ENCODE measurements at places on chromosomes 6 and 20. TPM values are rescaled to one million over a fixed set of nuclear protein-coding genes. Genes with fewer than 3 reads are reported as not detected.

Gene SSTR4
- not detected for total RNA-seq

Gene CPXM1
- total RNA-seq = 39.1 TPM

Gene LTB
- 2.2 TPM for total RNA-seq

Gene DDRGK1
- 65.7 TPM for total RNA-seq

Gene DAAM2
- 154 TPM for total RNA-seq

- DNase-seq = no peak
These were observed 493.9 kb upstream of the MARCKS start for GRCh38 chr6:113363048-113363798.

DNA sequence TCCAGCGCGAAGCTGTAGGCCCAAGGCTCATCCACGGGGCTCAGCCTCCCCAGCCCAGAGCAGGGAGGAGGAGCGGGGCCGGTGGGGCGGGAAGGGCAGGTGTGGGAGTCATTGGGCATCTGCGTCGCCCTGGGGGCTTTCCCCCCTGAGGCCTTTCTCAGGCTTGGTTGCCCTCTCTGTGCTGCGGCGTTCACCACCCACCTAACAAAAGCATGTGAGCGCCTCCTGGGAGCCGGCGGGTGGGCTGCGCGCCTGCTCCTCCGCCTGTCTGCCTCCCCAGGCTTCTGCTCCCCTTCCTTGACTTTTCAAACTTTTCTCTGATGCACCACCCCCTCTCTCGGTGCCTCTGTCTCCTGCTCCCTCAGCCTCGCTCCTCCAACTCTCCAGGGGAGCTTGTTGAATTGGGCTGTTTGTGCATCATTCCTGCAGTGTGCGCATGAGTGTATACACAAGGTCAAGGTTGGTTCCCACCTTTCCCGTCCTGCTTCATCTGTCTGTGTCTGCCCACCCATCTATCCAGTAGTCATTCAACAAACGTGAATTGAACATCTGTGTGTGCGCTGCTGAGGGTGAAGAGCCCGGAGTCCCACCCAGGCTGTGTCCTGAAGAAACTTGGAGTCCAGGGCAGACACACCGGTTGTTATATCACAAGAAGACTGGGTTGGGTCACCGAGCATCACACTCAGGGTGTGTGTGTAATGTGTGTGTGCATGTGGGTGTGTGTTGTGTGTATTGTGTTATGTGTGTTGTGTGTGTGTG, 82.4 kb upstream of the NNAT start:
- no peak for DNase-seq

- DNase-seq = no peak
These were observed 19.7 kb upstream of the SGK2 start for GRCh38 chr20:43538878-43539700.

GRCh38 chr20:49207076-49207475, 12.1 kb upstream of the DDX27 start:
- DNase-seq = no peak

- DNase-seq = no peak
These were observed 455.1 kb upstream of the CITED2 start for GRCh38 chr6:139829576-139829975.

All from omental fat pad (tissue), 4 donors.